ENCODE measurements at places on chromosomes 1 and 21.

DNA sequence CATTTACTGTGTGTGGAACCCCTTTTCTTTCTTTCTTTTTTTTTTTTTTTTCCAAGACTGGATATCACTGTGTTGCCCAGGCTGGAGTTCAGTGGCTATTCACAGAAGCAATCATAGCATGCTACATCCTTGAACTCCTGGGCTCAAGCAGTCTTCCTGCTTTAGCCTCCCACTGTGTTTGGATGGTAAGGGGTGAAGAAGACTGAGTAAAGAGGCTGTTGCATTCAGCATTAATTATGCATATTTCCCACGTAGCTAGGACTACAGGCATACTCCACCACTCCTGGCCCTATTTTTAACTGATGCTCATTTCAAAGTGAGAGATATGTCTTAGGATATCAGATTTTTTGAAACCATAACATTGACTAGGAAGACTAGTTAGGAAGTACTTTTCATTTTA is 39.5 kb downstream of the PHACTR4 start:
- DNase-seq: no peak

DNA sequence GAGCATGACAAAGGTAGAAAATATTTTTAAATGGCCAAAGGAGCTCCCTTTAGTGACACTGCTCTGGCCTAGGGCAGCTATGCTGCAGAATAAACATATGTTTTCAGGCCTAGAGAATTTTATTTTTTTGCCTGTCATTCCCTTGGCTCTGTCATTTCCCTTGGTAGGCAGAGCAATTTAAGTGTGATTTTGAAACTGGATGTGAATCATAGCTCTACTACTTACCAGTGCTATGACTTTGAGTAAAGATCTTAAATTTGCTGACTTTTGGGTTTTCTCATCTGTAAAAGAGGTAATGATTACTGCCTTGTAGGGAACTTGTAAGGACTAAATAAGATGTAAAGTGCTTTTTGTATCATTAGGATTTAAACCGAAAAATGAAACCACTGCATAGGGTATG is 189.0 kb upstream of the ZRANB2 start:
- DNase-seq: no peak

GRCh38 chr1:156652131-156652991 is 10.4 kb downstream of the BCAN start:
- DNase-seq: no peak

GRCh38 chr1:8911416-8912309 is 33.2 kb upstream of the ENO1 start:
- no peak for DNase-seq

DNA sequence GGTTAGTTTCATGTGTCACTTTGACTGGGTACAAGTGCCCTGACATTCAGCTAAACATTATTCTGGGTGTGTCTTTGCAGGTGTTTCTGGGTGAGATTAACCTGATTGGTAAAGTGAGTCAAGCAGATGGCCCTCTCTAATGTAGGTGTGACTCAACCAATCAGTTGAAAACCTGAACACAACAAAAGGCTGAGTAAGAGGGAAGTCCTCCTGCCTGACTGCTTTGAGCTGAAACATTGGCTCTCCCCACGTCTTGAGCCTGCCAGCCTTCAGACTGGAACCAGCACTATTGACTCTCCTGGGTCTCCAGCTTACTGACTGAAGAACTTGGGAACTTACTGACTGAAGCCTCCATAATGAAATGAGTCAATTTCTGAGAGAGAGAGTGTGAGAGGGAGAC is 70.0 kb upstream of the C21orf91 start:
- no peak for DNase-seq

Data from dorsolateral prefrontal cortex (tissue), 122 donors.